ENCODE measurements at places on chromosomes 7 and 10. TPM values are rescaled to one million over a fixed set of nuclear protein-coding genes. Genes with fewer than 3 reads are reported as not detected.

- DNase-seq = no peak
These were observed 7.4 kb upstream of the PTPRN2 start for GRCh38 chr7:158595068-158595467.

Gene SRRM3
- total RNA-seq = 0.07 TPM

- DNase-seq = no peak
These were observed 108.1 kb downstream of the ADAM22 start for GRCh38 chr7:88042157-88042556.

DNA sequence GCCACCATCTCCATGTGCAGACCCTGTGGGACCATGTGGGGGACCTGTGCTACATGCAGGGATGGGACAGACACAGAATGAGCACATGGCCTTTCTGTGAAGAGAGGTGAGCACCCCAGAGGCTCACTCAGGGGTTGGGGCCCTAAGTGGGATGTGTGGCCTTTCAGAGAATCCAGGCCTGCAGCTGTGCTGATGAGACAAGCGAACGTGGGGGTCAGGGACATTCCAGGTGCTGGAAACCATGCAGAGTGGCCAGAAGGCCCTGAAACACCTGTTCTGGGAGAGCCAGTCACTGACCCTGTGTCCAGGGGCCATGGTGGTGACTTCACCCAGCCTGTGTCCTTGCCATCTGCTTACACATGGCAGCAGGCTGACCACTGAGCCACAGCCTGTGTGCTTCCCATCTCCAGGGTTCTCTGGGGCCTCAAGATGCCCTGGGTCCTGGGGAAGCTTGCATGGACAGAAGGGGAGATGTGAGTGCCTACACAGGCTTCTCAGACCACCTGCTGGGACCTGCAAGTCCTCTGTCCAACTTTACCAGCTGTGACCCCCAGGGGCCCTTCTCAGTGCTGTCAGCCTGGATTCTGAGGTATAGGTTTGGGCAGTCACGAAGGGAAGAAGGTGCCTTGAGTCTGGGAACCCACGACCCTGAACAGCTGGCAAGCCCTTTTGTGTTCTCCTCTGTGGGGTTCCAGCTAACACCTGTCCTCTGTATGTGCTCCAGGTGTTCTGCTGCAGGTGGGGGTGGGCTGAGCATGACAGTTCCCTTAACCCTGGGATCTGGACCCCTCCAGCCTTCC lies 17.6 kb downstream of the RAMP3 start:
- DNase-seq = no peak

- no peak for DNase-seq
These were observed 18.4 kb downstream of the TRDMT1 start for GRCh38 chr10:17183110-17183509.

GRCh38 chr10:117568334-117568733 lies 25.8 kb downstream of the EMX2 start:
- no peak for DNase-seq

DNA sequence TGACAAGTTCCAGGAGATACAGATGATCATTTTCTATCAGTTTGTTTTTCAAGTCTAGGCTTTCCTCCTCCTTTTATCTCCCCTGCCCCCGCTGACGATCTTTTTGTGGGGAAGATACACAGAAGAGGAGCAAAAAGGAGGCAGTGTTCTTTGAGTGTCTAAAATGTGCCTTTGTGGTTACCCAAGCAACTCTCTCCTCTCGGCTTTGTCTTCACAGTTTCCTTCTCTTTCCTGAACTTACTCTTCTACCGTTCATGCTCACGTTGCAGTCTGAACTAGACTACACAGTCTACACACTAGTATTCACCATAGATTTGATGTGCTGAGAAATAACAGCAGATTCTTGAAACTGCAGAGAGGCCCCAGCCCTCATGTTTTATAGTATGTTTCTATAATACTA lies 23.6 kb downstream of the CEP41 start:
- no peak for DNase-seq

GRCh38 chr10:22604344-22605126 lies 109.8 kb downstream of the PIP4K2A start:
- DNase-seq = no peak

Gene C10orf105
- not detected for total RNA-seq

DNA sequence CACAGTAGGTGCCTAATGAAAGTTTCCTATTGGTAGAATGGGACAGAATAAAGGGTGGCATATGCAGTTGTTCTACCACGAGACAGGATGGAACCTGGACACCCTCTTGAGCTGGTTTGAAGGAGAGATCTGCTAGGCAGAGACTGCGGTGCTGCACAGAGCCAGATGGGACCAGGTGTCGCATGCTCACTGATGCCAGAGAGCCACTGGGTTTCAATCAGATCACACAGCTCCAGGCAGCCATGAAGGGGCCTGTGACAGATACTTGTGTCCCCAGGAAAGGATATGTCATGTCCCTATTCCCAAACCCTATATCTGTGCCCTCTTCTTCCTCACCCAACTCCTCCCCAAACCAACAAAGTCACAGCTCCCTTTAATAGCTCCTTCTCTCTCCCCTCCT lies 235.7 kb downstream of the PRPF18 start:
- no peak for DNase-seq

- DNase-seq = no peak
These were observed 1217.6 kb upstream of the LRRN3 start for GRCh38 chr7:109873296-109873695.

DNA sequence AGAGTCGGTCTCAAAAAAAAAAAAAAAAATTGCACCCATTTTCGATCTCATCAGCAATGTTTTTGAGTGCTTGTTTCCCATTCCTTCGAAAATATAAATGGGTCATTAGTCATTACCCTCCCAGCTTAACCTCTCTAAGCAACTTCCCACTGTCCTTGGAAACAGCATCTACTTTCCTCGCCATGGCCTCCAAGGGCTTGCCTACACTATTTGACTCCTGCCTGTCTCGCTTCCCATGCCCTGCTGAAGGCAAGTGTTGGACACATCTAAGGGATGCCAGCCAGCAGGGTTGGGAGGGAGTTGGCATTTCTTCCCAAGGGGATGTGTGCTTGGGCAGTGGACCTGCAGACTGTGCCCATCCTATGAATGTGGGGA lies 12.7 kb upstream of the RHBDD2 start:
- DNase-seq = no peak

Gene CFAP46
- total RNA-seq = 1.1 TPM

DNA sequence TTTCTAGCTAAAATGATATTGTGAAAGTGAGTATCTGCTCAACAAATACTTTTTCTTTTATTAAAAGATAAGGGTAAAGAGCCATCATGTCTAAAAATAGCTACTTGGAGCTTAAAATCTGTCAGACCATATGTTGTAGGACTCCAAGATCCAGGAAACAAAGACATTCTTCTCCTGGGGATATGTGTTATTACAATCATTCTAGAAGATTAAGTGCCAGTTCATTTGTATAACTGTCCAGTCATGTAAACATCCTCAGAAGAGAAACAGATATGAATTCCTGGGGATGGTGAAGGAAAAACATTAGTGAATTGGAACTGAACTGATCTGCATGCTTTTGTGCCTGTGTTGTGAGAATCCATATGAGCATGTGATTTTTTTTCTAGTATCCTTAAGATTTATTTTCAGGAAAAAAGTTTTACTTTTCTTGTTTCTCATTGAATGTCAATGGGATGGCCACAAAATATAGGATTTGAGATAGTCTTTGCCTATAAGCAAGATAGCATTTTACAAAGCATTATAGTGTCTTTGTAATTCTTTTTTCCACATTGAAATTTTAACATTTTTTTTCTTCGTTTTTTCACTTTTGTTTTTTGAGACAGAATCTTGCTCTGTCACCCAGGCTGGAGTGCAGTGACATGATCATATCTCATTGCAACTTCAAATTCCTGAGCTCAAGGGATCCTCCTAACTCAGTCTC lies 14.4 kb upstream of the MTERF1 start:
- DNase-seq = no peak

Gene SRI
- 92.0 TPM for total RNA-seq

DNA sequence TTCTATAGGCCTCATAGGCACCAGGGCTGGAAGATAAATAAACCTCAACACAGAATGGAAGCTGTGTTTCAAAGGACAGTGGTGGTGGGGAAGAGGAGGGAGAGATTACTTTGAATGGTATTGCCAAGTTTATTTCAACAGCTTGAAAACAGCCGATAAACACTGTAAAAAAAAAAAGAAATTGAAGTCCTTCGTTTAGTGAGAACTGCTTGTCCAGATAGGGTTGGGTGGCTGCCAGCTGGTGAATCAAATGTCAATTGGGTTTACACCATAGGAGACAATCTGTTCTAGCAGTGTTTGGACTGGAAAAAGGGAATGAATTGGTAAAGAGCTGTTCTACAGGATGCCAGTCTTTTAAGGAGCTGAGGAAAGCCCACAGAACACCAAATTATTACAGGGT lies 254.8 kb downstream of the PHF14 start:
- no peak for DNase-seq

- DNase-seq = no peak
These were observed 25.9 kb downstream of the TAX1BP1 start for GRCh38 chr7:27765841-27766240.

Gene MBL2
- total RNA-seq = not detected

Gene DOCK1
- total RNA-seq = 31.9 TPM

DNA sequence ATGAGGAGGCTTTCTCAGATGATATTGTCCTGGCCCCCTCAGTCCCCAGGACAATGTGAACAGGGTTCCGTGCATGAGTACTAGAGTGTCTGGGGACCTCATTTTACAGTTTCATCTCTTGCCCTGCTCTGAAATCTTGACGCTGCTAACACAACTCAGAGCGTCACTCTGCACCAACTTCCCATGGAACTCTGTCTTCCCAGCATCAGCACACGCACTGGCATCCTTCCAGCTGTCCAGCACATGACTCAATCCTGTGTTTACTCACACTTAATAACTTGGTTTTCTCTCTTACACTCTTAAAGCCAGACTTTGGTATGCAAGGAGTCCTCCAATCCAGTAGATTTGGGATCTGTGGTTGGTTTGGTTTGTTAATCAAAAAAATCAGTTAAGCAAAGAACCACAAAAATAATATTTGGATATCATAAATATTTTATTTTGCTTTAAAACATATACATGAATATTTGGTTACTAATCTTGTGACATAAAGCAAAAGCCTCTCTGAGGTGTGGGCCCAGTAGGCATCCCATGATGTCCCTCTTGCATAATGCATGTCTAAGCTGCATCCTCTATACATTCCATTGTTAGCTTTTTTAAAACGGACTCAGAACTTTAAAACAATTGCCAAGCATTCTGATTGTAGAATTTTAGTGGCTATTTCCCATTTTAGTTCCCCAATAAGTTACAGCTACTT lies 131.0 kb downstream of the CXCL12 start:
- no peak for DNase-seq

DNA sequence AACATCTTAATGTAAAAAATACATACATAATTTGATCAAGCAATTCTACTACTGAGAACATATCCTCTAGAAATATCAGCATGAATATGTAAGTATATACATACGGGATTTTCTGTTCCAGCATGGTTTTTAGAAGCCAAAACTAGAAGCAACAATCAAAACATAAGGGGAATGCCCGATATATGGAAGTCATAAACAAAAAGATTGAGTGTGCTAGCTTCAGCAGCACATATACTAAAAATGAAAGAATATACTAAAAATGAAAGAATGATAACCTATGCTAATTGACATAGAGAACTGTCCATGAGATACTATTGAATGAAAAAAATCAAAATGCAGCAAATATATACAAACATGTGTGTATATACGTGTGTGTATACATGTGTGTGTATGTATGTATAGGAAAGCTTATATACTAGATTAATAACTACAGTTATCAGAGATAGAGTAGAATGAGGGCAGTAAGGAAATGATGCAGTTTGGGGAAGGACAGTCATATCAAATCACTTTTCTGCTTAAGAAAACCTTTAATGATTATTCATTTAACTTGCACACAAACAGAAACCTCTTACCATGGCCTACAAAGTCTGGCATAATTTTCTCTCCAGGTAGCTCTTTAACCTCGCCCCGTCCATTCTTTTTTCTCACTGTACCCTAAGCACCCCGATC lies 72.9 kb downstream of the NPY start:
- DNase-seq = no peak

GRCh38 chr7:55052081-55052480 lies 33.3 kb downstream of the EGFR start:
- no peak for DNase-seq

GRCh38 chr10:49180444-49180860 lies 7.7 kb downstream of the TMEM273 start:
- no peak for DNase-seq
